NCI-H1694 (cell line): ENCODE measurements at places on chromosomes 5 and 9.

DNA sequence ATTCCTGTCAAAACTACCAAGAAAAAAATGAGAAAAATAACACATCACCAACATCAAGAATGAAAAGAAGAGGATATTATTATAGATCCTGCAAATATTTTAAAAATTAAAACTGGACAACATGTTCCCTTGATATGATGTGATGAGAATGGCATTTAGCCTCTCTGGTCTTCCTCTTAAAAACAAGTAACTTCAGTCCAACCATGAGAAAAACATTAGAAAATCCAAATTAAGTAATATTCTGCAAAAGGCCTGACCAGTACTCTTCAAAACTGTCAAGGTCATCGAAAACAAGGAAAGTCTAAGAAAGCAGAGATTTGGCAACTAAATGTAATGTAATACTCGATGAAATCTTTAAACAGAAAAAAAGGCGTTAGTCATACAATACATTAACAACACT, 167.1 kb upstream of the SNX2 start:
- no peak for DNase-seq

GRCh38 chr5:147481376-147481775, 28.5 kb downstream of the DPYSL3 start:
- no peak for DNase-seq

- DNase-seq: no peak
Measured at GRCh38 chr5:138338411-138339090, 485 bp downstream of the FAM53C start.

DNA sequence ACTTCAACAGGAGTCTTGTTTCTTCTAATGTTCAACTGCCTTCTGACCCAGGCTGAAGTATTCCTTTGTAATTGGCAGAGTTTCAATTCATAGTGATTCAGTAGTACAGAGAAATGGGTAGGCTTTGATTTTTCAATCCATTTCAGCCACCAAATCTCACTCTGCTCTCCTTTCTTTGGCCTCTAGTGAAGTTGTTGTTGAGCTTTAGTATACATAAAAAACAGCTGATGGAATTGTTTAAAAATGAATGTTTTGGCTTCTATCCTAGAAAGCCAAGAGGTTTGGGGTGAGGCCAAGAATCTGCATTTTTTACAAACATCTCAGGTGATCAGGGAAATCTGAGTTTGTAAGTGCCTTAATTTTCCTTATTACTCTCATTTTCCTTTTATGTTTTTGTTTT, 182.9 kb upstream of the MAP1B start:
- no peak for DNase-seq

DNA sequence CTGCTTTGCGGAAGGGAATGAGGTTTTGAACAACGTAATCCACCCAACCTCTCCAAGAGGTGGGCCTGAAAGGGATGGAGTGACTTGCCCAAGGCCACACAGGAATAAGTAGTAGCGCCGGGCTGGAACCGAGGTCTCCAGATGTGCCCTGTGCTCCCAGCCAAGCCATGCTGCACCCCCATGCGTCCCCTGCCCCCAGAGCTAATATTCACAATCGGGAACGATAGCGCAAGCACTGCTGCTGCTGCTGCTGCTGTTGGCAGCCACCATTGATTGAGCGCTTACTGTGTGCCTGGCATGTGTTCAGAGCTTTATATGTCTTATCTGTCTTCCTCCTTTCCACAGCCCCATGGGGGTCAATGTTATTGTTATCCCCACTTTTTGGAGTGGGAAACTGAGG, 43.9 kb downstream of the AMBP start:
- DNase-seq: no peak

DNA sequence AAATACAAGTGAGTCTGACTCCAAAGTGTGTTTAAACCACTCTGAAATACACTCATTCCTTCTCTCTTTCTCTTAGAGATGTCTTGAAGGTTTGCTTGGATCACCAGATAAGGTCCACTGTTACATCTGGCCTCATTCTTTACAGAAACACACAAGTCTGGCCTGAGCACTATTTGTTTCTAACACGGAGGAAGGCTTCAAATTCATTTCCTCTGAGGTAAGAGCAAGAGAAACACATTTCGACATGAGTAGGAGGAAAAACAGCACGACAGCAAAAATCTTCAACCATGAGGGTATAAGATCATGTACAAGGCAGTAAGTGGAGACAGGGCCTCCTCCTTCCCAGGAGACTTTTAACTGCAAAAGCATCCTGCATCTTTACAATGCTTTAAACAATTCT, 8.0 kb downstream of the SIL1 start:
- no peak for DNase-seq

GRCh38 chr5:113897748-113898147, 384.3 kb downstream of the YTHDC2 start:
- DNase-seq: no peak

DNA sequence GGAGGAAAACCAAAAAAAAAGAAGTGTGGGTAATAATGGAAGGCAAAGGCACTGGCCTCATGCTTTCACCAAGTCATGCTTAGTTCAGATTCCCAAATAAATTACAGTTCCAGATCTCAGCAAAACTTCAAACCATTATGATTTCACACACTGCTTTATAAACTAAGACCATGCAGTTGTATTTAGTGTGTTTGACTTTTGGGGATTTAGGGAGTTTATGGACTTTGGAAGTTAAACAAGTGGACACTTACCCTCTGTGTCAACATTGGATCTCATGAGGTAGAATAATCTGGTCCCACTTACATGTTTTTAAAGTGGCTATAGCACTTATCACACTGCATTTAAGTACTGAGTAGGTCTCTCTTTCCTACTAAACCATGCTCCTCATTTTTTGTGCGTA, 3.7 kb downstream of the DNAJC25 start:
- DNase-seq: no peak

GRCh38 chr9:134635351-134636148, 6.1 kb upstream of the COL5A1 start:
- no peak for DNase-seq

- no peak for DNase-seq
Measured at GRCh38 chr5:172451771-172452197, 2.5 kb downstream of the SH3PXD2B start.

- DNase-seq: no peak
Measured at GRCh38 chr9:7937761-7938491, 138.3 kb upstream of the DMAC1 start.

- peak; percentile 37 for DNase-seq
Measured at GRCh38 chr9:90870621-90871326, 69.2 kb downstream of the SYK start.

GRCh38 chr5:43042176-43042625, 2.1 kb upstream of the ANXA2R start:
- peak; percentile 86 for DNase-seq

DNA sequence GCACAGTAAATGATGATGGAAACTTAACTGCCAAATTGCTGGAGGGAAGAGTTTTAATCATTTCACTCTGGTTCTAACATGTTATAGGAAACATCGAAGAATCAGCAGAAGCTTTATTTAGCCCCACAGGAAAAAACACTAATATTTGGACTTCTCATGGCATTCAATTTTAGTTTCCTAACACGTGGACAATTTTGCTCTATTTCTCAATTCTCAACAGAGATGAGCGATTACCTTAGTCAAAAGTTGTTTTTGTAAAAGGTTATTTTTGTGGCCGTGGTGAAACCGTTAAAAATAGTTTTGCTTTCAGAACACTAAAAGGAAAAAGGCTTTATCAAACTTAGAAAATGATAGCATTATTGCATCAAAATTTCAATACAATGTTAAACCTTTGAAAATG, 235.2 kb downstream of the PLK2 start:
- DNase-seq: no peak

DNA sequence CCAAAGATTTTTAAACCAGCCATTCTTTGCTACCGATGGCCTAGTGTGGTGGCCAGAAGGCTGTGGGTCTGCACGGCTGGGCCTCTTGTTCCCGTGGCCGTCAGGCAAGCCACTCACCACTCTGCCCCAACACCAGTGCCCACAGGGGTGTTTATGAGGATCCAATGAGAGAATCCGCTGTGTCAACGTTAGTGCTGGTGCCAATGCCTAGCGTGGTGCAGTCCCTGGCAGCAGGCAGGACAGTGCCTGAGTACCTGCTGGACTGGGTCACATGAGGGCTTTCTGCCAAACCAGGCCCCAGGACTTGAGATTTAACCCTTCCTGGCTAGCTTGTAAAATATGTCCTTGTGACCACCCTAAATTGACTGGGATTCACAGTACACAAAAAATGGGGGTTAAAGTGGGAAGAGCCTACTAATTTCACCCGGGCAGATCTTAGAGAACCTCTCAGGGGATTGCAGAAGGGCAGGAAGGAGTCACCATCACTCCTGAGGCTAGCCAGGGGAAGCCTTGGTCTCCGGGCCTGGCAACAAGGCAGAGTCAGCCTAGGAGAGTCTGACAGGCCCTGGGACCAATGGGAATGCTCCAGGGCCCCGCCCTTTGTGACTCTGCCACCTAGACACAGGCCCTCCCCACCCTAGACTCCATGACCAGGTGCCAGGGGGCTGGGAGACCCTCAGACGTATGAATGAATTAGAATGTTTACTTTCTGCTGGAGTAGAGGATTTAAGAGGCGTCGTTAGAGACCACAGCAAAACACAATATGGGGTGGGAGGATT, 63.2 kb upstream of the FSTL4 start:
- DNase-seq: no peak

DNA sequence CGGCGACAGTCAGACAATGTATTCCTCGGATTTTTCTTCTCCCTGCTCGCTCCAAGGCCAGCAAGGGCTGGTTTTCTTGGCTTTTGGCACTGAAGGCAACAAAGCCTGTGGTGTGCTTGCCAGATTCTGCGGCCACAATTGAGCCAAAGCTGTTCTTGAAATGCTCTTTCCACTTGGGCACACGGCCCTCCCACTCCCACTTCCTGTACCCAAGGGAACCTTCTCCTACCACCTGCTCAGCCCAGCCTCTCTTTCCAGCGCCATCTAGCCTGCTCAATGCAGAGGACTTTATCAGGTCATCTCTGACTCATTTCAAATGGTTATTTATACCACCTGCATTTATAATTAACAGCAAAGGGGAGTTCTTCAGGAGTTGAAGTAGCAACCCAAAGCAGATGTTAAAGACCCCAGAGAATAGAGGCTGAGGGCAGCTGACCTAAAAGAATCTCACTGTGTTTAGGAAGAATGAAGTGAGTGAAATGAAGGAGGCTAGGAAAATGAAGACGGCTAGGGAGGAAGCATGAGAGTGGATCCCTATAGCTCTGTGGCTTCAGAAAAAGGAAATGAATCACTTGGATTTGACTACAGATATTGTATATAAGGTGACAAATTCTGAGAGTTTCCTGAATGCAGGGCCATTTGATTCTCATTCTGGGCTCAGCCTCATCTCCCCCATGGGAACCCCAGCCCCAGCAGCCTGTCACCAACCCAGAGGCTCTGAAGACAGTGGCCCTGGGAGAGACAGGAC, 439.0 kb downstream of the ENC1 start:
- DNase-seq: no peak

GRCh38 chr9:115649991-115650472, 503.6 kb upstream of the PAPPA start:
- no peak for DNase-seq

DNA sequence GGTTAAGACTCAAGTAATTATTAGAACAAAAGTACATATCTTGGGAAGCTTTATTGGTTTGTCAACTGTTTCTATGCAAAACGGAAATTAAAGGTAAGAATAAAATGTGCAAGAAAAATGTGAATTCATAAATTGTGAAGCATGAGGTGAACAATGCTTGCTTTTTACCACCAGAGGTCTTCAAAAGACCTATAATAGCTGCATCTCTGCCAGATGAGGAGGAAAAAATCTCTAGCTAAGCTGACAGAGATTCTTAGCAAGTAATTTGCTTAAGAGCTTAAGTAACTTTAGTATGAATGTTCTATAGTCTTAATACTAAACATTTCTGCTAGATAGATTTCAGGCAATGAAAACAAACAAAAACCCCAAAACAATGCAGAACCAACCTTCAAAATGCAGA, 54.1 kb downstream of the MRPS30 start:
- DNase-seq: peak; percentile 19

GRCh38 chr9:114930056-114930812, at the start of gene TNFSF8:
Gene TNFSF8 (minus strand): TSS chr9:114930591. CDS start chr9:114930303, 288 bp downstream.
- DNase-seq: no peak

DNA sequence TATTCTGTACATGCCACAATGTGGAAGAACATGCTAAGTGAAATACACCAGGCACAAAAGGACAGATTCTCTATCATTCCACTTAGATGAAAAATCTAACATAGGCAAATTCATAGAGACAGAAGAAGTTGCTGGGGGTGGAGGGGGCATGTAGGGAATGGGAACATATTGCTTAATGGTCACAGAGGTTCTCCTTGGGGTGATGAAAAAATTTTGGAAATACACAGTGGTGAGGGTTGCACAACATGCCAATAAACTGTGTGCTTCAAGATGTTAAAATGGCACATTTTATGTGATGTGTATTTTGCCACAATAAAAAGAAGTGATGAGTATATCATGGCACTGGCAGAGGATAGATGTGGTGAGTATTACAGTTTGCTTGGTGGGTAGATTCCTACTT, 111.9 kb downstream of the SUSD1 start:
- no peak for DNase-seq

GRCh38 chr5:107149243-107150005, 521.3 kb downstream of the EFNA5 start:
- DNase-seq: no peak

DNA sequence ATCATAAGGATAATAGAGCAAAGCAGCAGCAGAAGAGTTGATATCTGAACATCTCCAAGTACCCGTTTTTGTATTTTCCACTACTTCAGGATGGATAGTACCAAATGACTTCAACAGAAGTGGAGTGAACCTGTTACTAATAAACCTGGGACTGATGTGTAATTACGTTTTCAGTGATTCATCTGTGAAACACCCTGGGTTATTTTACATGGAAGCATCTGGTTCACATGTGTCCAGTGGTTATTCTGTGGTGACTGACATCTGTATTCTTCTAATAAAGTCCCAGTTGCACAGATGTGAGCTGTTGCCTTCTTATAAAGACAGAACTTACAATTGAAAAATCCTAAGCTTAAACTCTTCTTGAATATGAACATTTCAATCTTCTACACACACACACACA, 139.7 kb upstream of the VCAN start:
- no peak for DNase-seq
